ENCODE measurements at places on chromosomes 5 and 9.

DNA sequence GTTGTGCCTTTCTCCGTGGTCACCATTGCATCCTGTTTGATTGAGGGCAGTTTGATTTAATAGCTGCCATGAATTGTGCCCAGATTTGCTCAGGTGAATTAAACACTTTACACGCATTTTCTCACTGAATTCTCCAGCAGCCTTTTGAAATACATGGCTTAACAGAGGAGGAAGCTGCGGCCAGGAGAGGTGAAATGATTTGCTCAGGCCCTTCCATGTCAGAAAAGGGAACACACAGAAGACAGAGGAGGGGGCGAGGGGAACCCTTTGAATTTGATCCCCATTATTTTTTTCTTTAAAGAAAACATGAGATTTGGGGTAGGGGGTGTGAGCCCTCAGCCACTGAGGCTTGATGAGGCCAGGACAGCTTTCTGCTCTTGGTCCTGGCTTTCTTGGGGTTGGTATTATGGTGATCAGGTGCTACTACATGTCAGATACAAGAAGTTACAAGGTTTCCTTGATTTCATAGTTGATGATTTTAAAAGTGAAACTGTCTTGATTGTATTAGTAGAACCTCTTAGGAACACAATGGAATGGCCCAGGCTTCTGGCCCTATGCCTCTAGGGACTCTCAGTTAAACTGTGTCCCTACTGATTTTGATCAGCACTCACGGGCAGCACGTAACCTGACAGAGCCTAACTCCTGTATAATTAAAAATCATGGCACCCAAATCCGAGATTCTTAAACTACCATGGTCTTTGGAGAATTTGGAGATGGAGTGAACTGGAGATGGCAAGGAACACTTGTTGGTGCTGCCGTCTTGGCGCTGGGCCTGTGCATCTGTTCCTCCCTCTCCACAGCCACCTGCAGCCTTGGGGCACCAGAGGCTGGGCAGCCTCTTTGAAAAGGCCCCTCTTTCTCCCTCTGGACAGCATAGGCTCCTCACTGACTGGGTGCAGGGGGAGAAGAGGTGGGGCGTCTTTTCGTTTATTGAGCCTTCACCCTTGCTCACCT lies 107.9 kb downstream of the TRIO start:
- no peak for DNase-seq

GRCh38 chr5:73028991-73029595 lies 73.3 kb downstream of the FCHO2 start:
- DNase-seq, result peak; percentile 39

- no peak for DNase-seq
Measured at GRCh38 chr9:21481470-21482056, 550 bp downstream of the IFNE start.

DNA sequence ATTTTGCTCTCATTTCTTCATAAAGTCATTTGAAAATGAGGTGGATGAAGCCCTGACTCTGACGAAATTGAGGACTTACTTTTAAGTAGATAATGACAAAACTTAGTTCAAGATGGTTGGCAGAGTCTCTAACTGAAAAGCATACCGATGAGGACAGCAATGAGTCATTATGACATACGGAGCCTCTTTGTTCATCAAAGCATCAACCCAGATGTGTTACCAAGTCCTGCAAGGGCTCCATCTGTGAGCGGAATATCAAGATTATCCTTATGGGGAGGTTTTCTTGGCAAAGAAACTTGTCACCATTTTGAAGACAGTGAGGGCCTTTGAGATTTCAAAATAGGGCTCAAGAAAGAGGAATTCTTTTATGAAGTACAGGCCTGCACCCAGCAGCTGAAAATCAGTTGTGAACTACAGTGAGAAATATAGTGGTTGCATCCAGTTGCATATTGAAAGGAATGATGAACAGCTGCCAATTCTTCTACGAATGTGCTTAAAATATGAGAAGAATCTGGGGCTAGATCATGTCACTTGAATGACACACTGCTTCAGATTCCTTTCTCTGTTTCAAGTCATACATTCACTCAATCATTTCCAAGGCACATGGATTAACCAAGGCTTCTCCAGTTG lies 86.6 kb upstream of the SLC24A2 start:
- no peak for DNase-seq

GRCh38 chr9:124358631-124359030 lies 56.6 kb downstream of the PSMB7 start:
- DNase-seq, result no peak

GRCh38 chr5:6905883-6906282 lies 192.7 kb downstream of the TENT4A start:
- no peak for DNase-seq

DNA sequence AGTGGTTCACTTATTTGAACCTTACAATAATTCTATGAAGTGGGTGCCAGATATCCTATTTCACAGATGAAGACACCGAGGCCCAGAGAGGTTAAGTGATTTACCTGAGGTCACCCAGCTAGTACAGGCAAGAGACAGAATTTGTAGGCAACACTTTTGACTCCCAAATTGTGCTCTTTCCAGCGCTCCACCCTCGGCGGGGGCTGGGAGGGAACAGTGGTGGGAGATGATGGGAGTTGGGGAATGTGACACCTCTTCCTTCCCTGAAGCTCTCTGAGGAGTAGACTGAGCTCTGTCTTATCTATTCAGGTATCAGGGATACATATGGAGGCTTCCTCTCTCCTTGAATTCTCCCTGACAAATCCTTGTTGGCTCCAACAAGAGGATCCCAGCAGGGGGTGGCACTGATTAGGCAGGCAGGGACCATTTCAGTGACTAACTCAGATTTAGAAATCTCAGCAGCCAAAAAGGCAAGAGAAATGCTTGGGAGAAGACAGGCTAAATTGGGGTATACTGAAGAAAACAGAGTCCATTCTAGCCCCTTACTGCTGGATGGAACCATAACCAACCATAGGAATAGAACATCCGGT lies 95.8 kb upstream of the PANK3 start:
- no peak for DNase-seq

DNA sequence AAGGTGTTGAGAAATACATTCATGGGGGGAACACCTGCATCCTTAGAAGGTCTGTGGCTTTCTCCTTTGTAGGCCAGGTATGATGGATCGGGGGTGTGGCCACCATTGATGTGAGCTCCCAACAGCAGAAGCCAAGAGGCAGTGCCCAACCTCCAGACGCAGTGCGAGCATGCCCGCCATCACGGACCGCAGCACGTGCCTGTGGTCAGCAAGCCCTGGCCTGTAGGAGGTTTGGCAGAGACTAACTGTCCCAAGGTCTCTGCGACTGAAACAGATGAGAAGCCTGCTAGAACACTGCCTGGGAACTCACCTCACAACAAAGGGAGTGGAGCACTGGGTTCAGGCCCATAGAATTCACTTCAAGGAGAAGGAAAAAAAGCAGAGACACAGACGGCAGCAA lies 31.9 kb upstream of the ZNF354A start:
- no peak for DNase-seq

DNA sequence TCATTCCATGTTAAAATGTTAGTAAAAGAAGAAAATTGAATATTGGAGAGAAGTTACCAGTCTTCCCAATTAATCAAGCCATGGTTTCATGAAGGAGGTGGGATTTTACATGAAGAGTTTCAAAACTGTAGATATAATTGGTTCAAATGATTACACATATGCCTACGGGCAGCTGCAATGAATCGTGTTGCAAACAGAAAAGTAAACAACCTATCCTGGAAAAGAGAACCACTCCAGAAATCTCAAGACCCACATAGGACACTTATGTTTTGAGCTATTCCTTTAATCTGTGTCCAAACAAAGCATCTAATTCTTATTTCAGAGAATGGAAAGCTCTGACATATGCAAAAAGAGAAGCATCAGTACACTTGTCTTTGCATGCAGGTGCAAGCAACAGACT lies 340.2 kb downstream of the NDUFS4 start:
- DNase-seq, result no peak

- DNase-seq, result no peak
Measured at GRCh38 chr5:159207222-159207685, 2.1 kb downstream of the RNF145 start.

DNA sequence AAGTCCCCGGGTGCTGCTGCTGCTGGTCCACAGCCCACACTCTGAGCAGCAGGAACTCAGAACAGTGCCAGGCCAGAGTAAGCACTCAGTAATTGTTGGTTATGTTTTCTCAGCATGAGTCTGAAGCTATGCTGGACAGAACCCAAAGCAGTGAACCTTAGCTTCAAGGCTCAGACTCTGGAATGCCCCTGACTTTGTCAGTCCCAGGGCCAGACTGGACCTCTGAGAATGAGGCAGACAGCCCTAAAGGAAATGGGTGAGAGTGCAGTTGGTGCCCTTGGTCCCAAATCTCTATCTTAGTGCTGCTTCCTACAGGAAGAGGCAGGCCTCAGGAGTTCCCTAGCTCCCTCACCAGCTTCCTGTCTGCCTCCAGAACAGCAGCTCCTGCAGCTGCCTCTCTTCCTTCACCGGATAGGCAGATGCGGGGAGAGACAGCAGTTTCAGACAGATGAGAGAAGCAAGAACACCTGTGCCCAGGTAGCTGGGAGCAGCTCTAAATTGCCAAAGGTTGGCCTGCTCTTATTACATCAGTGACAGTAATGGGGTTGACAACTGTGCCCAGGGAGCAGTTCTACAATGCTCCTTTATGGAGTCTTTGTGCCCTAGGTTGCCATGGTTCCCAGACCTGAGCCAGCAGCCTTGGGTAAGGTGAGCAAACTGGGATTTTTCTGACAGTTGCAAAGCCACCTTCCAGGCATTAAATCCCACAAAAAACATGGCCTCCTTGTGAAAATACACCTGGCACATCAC lies 82.2 kb upstream of the CXCL14 start:
- DNase-seq, result peak; percentile 1

GRCh38 chr9:108743901-108744371 lies 111.8 kb downstream of the ACTL7B start:
- no peak for DNase-seq

Data from astrocyte (in vitro differentiated cells and primary cell).